ENCODE measurements at places on chromosomes 7 and 10. TPM values are rescaled to one million over a fixed set of nuclear protein-coding genes. Genes with fewer than 3 reads are reported as not detected.

STEAP2 gene
- 5.2 TPM for total RNA-seq

PLCE1 gene
- 2.5 TPM for total RNA-seq

MMRN2 gene
- total RNA-seq: 0.06 TPM

CDNF gene
- total RNA-seq: not detected

CFAP58 gene
- total RNA-seq: 0.06 TPM

TMEM72 gene
- total RNA-seq: not detected

CYP2E1 gene
- 2.5 TPM for total RNA-seq

NPY4R2 gene
- total RNA-seq: not detected

ENTPD7 gene
- total RNA-seq: 7.5 TPM

TMUB1 gene
- 61.3 TPM for total RNA-seq
